ENCODE measurements at places on chromosomes 7 and 10. TPM values are rescaled to one million over a fixed set of nuclear protein-coding genes. Genes with fewer than 3 reads are reported as not detected.

HOXA1 gene
- not detected for total RNA-seq

DNA sequence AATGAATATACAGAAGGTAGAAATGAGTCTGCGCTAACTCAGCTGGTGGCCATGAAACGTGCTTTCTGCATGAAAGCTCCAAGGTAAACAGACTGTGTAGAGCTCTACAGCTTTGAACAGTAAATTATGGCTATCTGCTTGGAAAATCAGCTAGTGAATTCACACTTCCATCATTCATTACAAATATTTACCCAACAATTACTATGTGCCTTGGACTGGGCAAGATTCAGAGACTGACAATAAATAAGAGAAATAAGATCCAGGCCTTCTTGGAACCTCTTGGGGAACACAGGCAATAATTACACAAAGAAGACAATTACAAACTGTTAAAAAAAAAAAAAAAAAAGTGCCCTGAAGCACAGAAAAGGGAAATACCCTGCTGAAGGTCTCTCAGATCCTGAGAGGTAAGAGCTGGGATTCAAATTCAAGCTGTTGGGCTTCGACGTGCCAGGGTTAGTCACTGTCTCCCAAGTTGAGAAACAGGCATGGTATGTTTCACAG, 15.8 kb downstream of the TSPAN12 start:
- DNase-seq: no peak
- H3K4me3 ChIP-seq: no peak overlapping the region
- no peaks in the 10 kb centered on the region for H3K27me3 ChIP-seq

DNA sequence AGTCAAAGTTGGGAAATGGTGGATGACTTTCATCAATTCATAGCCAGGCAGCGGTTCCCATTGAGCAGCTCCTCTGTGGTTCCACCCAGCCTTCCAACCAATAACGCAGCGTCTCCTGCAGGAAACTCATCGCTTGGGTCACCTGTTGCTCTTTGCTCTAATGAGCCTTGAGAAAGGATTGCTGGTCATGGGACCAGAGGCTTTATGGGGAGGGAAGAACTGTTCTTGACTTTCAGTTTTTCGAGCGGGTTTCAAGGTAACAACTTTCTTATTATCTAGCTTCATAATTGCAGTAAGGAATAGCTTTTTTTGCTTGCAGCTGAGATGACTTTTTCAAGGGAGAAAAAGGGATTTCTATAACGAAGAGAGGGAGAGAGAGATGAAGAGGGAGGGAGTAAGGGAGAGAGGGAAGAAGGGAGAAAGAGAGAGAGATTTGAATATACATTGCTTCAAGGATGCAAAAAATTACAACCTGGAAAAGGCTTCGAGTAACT, 405 bp upstream of the ENTPD1 start:
- H3K4me1 ChIP-seq: peaks cover 21% of the 10 kb centered on the region
- H3K36me3 ChIP-seq: no peaks in the 10 kb centered on the region
- peak overlapping the region; percentile 63 for H3K27ac ChIP-seq

DNA sequence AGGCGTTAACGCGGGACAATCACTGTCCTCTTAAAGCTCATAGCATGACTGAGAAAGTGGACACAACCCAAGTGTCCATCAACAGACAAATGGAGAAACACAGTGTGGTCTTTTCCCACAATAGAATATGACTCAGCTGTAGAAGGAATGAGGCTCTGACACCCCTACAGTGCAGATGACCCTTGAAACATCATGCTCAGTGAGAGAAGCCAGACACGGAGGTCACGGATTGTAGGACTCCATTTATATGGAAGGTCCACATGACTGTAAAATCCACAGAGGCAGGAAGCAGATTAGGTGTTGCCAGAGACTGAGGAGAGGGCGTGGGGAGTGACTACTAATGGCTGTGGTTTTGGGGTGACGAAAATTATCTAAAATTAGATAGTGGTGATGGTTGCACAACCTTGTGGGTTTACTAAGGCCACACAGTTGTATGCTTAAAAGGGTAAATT, 6.1 kb upstream of the NCAPG2 start:
- no peak for DNase-seq
- H3K4me3 ChIP-seq: no peak overlapping the region
- no peak overlapping the region for H3K27ac ChIP-seq
- H3K4me1 ChIP-seq: no peaks in the 10 kb centered on the region
- no peaks in the 10 kb centered on the region for H3K36me3 ChIP-seq

Data from ascending aorta (tissue), 2 donors.